ENCODE measurements at places on chromosomes 6 and 20.

GRCh38 chr6:133410638-133411435 is 169.7 kb downstream of the EYA4 start:
- peak; percentile 51 for DNase-seq

- no peak for DNase-seq
Observed at GRCh38 chr6:99492092-99492491, 23.1 kb downstream of the USP45 start.

- no peak for DNase-seq
Observed at GRCh38 chr6:49457771-49458170, 5.3 kb downstream of the MMUT start.

DNA sequence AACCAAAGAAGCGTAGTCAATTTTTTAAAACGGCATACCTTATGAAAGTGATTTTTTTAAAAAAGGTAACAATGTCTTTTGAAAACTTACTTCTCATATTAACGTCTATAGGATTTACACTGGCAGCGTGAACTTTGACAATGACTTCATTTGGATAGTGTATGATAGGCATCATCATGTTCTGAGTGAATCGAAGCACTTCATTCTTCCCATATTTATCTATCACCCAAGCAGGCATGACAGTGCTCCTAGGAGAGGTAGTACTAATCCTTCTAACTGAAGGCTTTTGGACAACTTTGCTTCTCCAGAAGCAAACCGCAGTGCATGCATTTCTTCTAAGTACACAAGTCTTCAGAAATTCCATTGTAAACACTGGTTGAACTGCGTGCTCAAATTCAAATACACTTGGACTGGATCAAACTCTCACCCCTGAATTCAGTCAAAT is 618 bp downstream of the RTN4IP1 start:
- no peak for DNase-seq

DNA sequence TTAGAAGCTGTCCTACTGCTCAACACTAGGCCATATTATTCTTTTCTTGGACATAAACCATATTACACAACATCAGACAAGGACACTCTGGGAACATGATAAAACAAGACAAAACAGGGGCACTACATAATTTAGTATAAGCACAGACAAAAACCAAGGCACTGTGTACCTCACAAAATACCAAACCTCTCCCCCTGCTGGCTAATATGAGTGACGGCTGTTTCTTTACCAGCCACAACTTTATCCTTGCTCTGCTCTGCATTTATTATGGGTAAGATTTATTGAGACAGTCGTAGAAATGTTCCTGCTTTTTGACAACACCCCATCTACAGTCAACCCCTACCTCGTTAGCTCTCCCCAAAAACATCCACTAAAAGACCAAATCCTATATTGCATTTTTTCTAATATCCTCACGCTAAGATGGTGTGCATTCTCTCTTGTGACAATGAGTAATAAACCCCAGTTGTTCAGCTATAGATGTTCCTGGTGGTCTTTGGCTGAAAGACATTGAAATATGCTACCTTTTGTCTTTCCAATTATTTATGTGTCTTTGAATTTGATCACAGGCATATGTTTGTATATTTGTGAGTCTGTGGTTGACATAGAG is 23.8 kb upstream of the POLR1H start:
- DNase-seq, result peak; percentile 39

DNA sequence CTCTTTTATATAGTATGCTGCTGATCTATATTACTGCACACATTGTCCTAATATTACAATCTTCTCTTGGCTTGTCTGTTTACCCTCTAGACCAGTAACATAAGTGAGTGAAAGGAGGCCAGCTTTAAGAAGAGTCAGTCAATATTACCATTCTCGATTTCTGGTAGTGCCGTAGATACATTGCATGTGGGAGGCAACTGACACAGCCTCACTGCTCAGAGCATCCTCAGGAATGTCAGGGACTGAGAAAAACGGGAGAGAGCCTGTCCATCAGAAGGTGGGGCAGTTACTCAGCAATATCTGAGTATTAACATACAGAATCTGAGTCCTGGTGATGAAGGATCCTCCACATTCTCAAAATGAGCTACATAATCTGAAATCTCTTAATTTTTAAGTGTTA is 259.9 kb downstream of the GJA1 start:
- DNase-seq, result no peak

- no peak for DNase-seq
Observed at GRCh38 chr20:39631557-39631956, 669.4 kb downstream of the DHX35 start.

GRCh38 chr6:52588087-52588709 is 11.3 kb upstream of the TRAM2 start:
- DNase-seq, result no peak

GRCh38 chr6:119676961-119677360 is 327.4 kb upstream of the MAN1A1 start:
- DNase-seq, result no peak

- DNase-seq, result no peak
Observed at GRCh38 chr6:145850671-145851070, 36.1 kb upstream of the FBXO30 start.

DNA sequence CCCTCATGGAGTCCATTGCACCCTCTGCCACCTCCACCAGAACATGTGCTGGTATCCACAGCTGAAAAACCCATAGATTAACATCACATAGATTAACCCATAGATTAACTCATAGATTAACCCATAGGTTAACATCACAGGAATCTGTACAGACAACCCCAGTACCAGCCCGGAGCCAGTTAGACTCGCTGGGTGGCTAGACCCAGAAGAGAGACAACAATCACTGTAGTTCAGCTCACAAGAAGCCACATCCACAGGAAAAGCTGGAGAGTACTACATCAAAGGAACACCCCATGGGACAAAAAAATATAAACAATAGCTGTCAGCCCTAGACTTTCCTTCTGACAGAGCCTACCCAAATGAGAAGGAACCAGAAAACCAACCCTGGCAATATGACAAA is 25.1 kb downstream of the SERPINB9 start:
- DNase-seq, result no peak

- peak; percentile 63 for DNase-seq
Observed at GRCh38 chr20:58308680-58309527, 611 bp upstream of the RAB22A start.

- DNase-seq, result no peak
Observed at GRCh38 chr6:125812394-125813292, 21.9 kb downstream of the NCOA7 start.

DNA sequence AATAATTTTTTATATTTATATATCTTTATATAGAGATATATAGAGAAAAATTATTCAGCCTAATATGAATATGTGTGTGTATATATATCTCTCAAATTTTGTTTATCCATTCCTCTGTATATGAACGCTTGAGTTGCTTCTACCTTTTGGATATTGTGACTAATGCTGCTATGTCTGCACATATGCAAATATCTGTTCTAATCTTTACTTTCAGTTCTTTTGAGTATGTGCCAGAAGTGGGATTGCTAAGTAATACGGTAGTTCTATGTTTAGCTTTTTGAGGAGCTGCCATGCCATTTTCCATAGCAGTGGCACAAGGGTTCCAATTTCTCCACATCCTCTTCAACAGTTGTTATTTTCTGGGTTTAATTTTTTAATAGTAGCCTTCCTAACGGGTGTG is 72.8 kb upstream of the CEP85L start:
- DNase-seq, result no peak

- no peak for DNase-seq
Observed at GRCh38 chr20:15196547-15197255, 859.3 kb upstream of the FLRT3 start.

DNA sequence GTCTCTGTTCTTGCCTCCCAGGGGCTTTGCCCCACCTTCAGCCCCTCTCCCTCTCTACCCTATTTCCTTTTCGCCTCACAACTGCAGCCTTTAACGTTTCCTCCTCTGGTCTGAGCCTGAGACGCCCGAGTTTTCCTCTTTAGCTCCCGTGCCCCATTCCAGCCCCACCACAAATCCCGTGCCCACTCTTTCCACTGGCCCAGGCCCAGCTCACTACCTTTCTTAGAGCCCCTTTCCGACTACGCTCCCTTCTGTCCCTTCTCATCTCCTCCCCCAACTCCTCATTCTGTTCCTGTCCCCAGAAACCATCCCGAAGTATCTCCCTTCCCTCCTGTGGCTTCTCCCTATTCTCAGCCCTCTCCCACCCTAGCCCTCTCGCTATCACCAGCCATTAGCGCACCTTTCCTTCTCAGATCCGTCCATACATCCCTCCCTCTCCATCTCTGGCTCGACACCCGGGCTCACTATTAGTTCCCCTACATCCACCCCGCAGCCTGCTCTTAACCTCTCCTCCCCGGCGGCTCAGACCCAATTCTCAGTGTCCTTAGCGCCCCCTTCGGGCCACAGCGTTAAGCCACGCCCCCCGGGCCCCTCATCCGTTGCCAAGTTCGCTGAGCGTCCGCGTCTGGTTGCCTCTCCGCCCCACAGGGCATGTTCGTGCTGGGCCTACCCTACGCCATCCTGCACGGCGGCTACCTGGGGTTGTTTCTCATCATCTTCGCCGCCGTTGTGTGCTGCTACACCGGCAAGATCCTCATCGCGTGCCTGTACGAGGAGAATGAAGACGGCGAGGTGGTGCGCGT is 2.7 kb downstream of the SLC32A1 start:
- peak; percentile 98 for DNase-seq

- DNase-seq, result peak; percentile 40
Observed at GRCh38 chr6:135002229-135002844, 52.3 kb downstream of the HBS1L start.

GRCh38 chr6:159212028-159212427 is 42.8 kb downstream of the FNDC1 start:
- no peak for DNase-seq

DNA sequence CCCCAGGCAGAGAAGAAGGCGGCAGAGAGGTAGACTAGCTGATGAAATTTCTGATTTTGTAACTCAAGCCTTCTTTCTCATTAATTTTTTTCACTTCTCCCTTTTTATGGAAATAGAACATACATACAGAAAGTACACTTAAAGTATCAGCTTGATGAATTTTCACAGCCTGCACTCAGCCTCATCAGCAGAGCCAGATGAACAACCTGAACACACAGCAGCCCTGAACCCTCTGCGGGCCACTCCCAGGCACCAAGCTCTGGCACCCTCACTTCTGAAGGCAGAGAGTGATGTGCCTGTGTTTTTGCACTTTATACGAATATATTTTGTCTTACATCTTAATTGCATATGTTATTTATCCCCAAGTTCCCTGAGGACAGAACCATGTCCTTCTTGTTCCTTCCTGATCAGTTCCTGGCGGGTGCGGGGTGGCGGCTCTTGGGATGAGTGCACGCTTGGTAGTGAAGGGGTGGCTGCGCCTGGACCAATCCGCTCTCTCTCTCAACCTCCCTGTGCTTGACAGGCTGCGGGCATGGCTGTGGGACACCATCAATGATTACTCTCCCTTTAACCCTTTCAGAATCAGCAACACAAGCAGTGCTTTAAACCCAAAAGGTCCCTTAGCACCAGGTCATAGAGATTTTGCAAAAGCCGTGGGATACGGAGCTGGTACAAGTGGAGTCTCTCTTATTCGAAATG is 34.8 kb upstream of the AFDN start:
- no peak for DNase-seq

GRCh38 chr6:715709-716491 is 23.0 kb upstream of the EXOC2 start:
- DNase-seq, result no peak

- peak; percentile 84 for DNase-seq
Observed at GRCh38 chr20:41173161-41173721, 35.9 kb downstream of the PLCG1 start.

- no peak for DNase-seq
Observed at GRCh38 chr20:59207235-59207634, 43.6 kb downstream of the ZNF831 start.

DNA sequence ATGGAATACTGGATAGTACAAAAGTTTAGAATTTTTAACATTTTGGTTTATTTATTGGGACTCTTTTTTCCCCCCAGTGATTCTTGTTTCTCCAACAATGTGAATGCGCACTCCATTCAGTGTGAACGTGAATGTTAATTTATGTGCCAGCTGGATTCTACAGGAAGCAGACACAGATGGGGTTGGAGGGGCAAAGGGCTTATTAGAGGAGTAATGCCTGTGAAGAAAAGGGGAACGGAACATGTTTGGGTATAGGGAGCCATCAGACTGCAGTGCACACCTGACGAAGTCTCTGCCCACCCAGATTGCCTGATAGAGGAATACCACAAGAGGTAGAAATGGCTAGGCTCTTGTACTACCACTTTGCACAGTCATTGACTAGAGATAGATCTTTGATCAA is 48.2 kb downstream of the PTPRA start:
- DNase-seq, result no peak

GRCh38 chr20:45944151-45944964 is 9.9 kb downstream of the PCIF1 start:
- no peak for DNase-seq

GRCh38 chr6:35368038-35368887 is 25.9 kb downstream of the PPARD start:
- DNase-seq, result no peak

- DNase-seq, result peak; percentile 89
Observed at GRCh38 chr6:125191916-125192609, 38.5 kb downstream of the TPD52L1 start.

DNA sequence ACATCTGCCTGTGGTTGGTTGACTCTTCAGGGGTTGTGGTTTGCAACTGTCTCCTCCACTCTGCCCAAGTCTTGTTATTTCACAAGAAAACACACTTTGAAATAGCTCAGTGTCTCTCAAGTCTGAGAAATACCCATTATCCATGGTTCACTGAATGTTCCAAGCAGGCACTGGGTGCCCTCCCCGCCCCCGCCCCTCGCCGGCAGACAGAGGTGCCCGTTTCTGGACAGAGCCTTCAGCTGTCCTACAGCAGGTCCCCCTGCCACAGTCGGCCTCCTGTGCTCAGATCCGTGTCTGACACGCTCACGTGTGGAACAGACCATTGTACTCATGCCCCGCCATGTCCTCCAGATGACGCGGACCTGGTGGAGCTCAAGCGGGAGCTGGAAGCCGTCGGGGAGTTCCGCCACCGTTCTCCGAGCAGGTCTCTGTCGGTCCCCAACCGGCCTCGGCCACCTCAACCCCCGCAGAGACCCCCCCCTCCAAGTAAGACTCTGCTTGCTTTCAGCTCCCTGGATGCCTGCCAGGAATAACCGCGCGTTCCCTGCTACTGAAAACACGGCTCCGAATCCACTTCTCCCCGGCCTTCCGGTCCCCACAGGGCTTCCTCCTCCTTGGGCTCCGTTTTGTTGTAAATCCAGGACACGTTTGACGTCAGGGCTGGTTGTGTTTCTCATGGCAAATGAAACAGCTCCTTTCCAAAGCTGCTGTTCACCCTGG is 81.4 kb downstream of the SERAC1 start:
- DNase-seq, result no peak

GRCh38 chr6:12478921-12479320 is 188.8 kb downstream of the EDN1 start:
- DNase-seq, result no peak

DNA sequence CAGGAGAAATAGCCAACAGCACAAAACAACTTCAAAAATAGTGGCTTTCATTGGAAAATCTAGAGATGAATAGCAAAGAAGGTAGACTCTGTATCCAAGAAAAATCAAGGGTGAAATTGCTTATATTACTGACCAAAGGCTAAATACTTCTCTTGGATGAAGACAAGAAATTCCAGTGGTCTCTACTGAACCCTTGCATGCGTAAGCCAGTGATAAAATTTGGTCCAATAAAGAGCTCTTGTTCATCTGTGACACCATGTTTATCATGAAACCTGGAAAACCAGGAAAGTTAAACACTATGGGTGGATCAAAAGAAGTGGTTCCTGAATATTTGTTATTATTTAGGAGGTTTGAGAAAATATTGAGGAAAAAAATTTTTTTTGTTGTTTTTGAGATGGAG is 25.6 kb upstream of the SASH1 start:
- no peak for DNase-seq

Measured in GM23338 (cell line).